Fibroblast of villous mesenchyme (primary cell): ENCODE measurements at places on chromosomes 5 and 9.

DNA sequence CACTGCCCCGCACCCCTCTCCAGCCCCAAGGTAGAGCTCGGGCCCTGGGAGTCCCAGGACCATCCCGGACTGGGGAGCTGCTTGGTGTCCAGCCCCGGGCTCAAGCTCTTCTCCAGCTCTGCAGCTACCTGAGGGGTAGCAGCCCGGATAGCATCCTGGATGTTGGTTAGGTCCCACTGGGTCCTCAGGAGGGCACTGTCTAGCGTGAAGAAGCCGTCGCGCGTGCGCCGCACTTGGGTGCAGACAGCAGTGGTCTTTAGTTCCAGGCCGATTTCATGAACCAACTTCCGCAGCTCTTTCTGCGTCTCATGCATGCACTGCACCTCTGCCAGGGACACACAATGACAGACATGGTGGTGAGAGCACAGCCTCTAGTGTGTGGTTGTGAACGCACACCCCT lies 12.7 kb downstream of the TRUB2 start:
- no peak for DNase-seq

DNA sequence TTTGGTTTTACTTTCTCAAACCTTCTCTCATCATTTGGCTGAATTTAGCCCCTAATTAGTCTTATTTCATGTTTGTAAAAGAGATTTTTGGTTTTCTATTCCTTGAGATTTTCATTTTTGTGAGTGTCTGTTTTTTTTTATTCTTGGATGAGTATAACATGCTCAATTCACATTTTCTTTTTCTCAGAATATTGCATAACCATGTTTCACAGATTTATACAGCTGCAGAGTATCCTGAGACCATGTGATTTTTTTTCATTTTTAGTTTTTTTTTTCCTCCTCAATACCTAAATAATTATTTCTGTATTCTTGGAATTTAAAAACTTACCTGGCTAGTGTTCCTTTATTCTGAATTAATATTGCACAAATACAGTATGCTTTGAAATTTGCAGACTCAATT lies 361.9 kb downstream of the SEMA5A start:
- no peak for DNase-seq

DNA sequence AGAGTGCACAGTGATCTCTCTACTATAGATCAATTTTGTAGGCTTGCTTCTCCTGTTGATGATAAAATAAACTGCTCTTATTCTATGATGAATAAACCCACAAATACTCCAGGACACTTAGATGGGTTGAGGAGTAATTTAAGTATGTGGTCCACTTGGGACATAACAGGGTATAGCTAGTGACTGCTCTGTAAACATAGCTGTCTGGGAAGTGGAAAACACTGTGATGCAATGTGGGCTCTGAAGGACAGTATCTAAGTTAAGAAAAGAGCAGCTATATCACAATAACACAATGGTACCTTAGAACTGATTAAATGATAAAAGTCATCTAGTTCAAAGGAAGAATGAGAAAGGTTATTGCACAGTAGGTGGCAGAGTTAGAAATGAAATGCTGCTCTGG lies 294.3 kb upstream of the HAPLN1 start:
- DNase-seq: peak; percentile 41

DNA sequence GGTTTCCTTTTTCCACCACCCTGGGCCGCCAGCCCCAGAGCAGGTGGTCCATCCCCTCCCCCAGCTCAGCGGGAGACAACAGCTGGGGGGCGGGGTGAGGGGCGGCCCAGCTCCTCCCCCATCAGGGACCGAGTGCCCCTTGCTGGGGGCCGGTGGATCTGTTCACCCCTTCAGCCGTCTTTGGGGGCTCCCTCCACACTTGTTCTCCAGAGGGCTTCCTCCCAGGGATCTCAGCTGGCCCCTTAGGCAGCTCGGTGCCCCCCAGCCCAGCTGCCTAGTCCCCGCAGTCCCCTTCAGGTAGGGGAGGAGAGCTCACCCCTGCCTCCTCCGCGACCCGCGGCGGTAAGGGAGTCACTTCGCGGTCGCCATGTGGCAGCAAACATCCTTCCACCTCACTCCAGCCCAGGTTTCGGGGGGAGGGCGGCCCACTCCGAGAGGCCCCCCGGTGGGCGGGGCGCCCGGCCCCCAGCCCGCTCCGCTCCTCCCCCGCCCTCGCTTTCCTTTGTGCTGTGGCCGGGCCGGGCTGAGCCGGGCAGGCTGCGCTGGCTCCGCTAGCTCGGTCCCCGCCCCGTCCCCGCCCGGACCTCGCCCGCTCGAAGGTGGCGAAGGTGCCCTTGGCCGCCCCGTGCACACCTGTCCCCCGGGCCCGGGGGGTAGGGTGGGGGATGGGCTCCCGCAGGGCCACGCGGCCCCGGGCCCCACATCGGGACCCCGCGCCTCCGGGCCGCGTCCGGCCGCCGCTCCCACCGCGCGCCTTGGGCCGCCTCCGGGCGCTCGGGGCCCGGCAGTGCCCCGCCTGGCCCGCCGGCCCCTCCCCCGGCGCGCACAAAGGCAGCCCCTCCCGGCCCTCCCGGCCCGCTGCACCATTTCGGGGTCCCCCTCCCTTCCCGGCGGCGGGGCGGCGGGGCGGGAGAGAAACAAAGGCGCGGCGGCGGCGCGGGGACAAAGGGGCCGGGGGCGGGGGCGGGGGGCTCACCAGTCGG lies 683 bp downstream of the DBN1 start:
- peak; percentile 19 for DNase-seq

DNA sequence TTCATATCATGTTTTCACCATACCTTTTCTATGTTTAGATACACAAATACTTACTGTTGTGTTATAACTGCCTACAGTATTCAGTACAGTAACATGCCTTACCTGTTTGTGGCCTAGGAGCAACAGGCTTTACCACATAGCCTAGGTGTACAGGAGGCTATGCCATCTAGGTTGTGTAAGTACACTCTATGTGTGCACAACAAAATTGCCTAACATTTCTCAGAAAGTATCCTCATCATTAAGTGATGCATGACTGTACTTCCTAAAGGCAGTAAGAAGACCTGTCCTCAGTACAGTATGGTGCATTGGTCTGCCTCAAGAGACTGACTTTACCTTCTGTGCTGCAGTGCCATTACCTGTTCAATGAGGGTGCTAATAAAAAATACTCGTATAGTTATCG lies 7.9 kb downstream of the TXN start:
- no peak for DNase-seq

GRCh38 chr5:170522211-170523141 lies 18.7 kb downstream of the KCNIP1 start:
- DNase-seq: no peak

- no peak for DNase-seq
Measured at GRCh38 chr9:26574256-26574655, 318.3 kb downstream of the CAAP1 start.

- DNase-seq: peak; percentile 3
Measured at GRCh38 chr5:30040488-30041118, 1152.9 kb upstream of the CDH6 start.

DNA sequence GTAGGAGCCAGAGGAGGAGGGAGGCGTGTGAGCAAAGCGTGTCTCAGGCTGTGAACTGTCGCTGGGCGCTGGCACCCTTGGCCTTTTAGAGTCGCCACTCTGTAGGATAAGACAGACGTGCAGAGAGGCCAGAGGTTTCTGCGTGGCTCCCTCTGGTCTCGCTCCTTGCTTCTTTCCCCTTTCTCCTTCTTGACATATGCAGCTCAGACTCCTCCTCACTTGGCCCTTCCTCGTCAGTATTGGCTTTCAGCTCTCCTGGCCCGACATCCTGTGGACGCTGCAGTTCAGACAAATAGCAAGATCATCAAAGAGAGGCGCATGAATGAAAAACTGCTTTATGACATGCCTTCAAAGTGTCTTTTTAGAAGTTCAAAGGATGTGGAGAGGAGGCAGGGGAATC lies 116.8 kb upstream of the SPRY4 start:
- peak; percentile 38 for DNase-seq
